ENCODE measurements at places on chromosomes 4 and X. TPM values are rescaled to one million over a fixed set of nuclear protein-coding genes. Genes with fewer than 3 reads are reported as not detected.

The DUSP21 gene
- not detected for total RNA-seq

The YY2 gene
- total RNA-seq = 0.42 TPM

The LEF1 gene
- 1.3 TPM for total RNA-seq

The LDB2 gene
- total RNA-seq = 29.7 TPM

The IBSP gene
- total RNA-seq = not detected

The SPACA5 gene
- not detected for total RNA-seq

The GPR119 gene
- total RNA-seq = not detected

The PCDH19 gene
- total RNA-seq = 0.44 TPM

The C4orf50 gene
- total RNA-seq = not detected

GRCh38 chr4:52979821-52980590, 117.9 kb downstream of the RASL11B start:
- H3K36me3 ChIP-seq = no peaks in the 10 kb centered on the region
- no peak overlapping the region for H3K4me3 ChIP-seq
- no peak for DNase-seq
- peaks cover 22% of the 10 kb centered on the region for H3K4me1 ChIP-seq
- no peaks in the 10 kb centered on the region for H3K27me3 ChIP-seq

GRCh38 chr4:141580523-141580922, 55.9 kb upstream of the IL15 start:
- H3K4me1 ChIP-seq = no peaks in the 10 kb centered on the region
- no peak overlapping the region for H3K27ac ChIP-seq
- no peak overlapping the region for H3K4me3 ChIP-seq
- no peak for DNase-seq
- no peaks in the 10 kb centered on the region for H3K27me3 ChIP-seq
- H3K36me3 ChIP-seq = no peaks in the 10 kb centered on the region

GRCh38 chr4:62482355-62482754, 1282.2 kb downstream of the ADGRL3 start:
- no peak overlapping the region for H3K4me3 ChIP-seq
- DNase-seq = no peak
- H3K27ac ChIP-seq = no peak overlapping the region

- H3K27me3 ChIP-seq = peaks cover 18% of the 10 kb centered on the region
- H3K4me3 ChIP-seq = no peak overlapping the region
- no peaks in the 10 kb centered on the region for H3K36me3 ChIP-seq
- no peaks in the 10 kb centered on the region for H3K4me1 ChIP-seq
Observed at GRCh38 chrX:16076834-16077233, 46.5 kb upstream of the GRPR start.

DNA sequence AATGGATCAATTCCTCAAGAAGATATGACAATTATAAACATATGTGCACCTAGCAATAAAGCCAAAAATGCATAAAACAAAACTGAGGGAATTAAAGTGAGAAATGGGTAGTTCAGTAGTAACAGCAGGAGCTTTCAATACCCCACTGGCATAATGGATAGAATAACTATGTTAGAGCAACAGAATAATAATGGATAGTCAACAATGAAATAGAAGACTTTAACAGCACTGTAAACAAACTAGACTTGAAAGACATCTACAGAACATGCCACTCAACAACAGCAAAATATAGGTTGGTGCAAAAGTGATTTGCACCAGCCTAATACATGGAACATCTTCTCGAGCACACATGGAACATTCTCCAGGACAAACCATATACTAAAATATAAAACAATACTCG, 20.0 kb upstream of the MBNL3 start:
- no peak overlapping the region for H3K4me3 ChIP-seq
- H3K4me1 ChIP-seq = no peaks in the 10 kb centered on the region
- no peak overlapping the region for H3K27ac ChIP-seq
- no peaks in the 10 kb centered on the region for H3K27me3 ChIP-seq

DNA sequence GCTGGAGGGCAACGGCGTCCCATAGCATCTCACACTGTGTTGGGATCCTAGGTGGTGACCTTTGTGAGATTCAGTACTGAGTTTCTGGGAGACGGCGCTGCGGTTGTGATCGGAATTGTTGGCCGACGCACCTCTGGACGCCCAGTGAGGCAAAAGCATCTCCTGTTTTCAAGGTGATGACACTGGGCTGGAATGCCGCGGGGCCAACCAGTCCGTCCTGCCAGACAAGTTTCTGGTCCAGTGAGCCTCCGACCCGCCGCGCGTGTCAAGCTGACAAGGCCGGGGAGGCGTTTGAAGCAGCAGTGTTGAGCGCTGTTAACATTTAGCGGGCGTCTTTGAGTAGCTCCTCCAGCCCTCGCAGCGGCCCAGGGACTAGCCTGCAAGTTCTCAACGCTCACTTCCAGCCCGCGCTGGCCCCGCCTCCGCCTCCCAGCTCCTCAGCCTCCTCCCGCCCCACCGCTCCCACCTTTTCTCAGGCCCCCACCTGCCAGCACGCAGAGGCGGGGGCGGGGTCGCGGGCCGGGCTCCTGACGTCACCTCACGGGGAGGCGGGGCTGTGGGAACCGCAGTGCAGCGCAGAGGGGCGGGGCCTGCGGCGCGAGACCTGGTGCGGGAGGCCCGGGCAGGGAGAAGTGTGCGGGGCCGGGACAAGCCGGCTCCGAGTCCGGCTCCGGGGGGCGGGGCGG, 482 bp upstream of the CDS1 start:
- DNase-seq = peak; percentile 89
- H3K4me1 ChIP-seq = no peaks in the 10 kb centered on the region
- H3K27ac ChIP-seq = peak overlapping the region; percentile 53
- H3K27me3 ChIP-seq = no peaks in the 10 kb centered on the region

- H3K36me3 ChIP-seq = no peaks in the 10 kb centered on the region
- no peaks in the 10 kb centered on the region for H3K4me1 ChIP-seq
- no peak overlapping the region for H3K27ac ChIP-seq
- DNase-seq = no peak
Observed at GRCh38 chr4:5753366-5753765, 42.4 kb downstream of the EVC start.

DNA sequence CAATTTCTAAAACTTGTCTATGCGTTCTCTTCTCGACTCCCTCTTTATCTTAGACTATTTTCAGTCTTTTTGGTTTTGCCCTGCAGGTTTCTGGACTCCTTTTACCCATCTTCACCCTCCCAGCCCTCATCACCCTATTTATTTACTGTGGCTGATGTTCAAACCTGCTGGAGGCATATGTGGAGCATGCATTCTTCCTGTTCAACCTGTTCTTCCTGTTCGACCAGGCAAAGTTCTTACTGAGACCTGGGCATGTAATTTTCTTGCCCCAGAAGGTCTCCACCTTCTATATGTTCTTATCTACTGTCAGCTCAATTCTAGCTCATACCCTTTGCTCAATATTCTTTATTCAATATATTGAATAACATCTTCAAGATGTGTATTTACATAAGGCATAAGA, 69.4 kb upstream of the AGA start:
- H3K4me1 ChIP-seq = no peaks in the 10 kb centered on the region
- no peak for DNase-seq
- no peak overlapping the region for H3K27ac ChIP-seq
- H3K36me3 ChIP-seq = no peaks in the 10 kb centered on the region

DNA sequence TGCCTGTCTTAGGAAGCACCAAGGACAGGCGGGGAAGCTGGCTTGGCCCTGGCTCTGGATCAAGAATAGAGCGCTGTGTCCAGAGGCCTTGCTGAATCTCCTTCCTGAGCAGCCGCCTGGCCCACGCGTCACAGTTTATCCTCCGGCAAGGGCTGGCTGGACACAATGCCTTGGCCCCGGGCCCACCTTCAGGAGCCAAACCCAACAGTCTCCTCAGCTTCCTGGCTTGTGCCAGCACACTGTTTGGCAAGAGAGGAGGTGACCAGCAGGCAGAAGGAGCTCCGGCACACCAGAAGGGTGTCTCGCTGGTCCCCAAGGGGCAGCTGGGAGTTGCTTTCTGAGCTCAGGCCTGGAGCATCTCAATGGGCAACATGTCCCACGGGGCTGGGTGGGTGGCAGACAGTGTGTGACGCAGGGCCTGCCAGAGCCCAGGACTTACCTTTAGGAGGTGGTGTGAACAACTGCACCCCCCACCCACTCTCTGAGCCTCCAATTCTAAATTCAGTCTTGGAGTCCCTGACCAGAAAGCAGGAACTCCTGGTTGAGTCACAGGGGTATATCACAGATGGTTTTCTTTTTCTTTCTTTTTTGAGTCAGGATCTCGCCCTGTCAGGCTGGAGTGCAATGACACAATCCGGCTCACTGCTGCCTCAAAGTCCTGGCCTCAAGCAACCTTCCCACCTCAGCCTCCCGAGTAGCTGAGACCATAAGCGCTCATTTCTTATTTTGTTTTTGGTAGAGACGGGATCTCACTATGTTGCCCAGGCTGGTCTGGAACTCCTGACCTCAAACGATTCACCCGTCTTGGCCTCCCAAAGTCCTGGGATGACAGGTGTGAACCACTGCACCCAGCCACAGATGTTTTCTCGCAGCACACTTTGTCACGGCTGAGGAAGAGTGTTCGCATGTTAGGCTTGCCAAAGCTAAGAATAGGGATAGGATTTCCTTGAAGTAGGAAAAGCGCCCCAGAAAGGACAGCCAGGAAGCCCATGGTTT, 361.2 kb downstream of the BCOR start:
- H3K27me3 ChIP-seq = no peaks in the 10 kb centered on the region
- H3K4me3 ChIP-seq = no peak overlapping the region
- no peak overlapping the region for H3K27ac ChIP-seq
- H3K4me1 ChIP-seq = peaks cover 21% of the 10 kb centered on the region
- H3K36me3 ChIP-seq = no peaks in the 10 kb centered on the region
- peak; percentile 85 for DNase-seq

GRCh38 chrX:15815779-15816437, 25.6 kb downstream of the ZRSR2 start:
- no peaks in the 10 kb centered on the region for H3K27me3 ChIP-seq
- H3K27ac ChIP-seq = no peak overlapping the region
- H3K4me1 ChIP-seq = no peaks in the 10 kb centered on the region
- DNase-seq = no peak
- H3K4me3 ChIP-seq = no peak overlapping the region

GRCh38 chr4:39526765-39527295, 409 bp downstream of the UGDH start:
- H3K36me3 ChIP-seq = no peaks in the 10 kb centered on the region
- peak overlapping the region; percentile 96 for H3K27ac ChIP-seq
- DNase-seq = no peak
- no peaks in the 10 kb centered on the region for H3K27me3 ChIP-seq

- no peak for DNase-seq
- no peaks in the 10 kb centered on the region for H3K4me1 ChIP-seq
- no peaks in the 10 kb centered on the region for H3K27me3 ChIP-seq
- H3K4me3 ChIP-seq = no peak overlapping the region
- peak overlapping the region; percentile 15 for H3K27ac ChIP-seq
Observed at GRCh38 chrX:46953137-46953527, 40.9 kb downstream of the JADE3 start.

DNA sequence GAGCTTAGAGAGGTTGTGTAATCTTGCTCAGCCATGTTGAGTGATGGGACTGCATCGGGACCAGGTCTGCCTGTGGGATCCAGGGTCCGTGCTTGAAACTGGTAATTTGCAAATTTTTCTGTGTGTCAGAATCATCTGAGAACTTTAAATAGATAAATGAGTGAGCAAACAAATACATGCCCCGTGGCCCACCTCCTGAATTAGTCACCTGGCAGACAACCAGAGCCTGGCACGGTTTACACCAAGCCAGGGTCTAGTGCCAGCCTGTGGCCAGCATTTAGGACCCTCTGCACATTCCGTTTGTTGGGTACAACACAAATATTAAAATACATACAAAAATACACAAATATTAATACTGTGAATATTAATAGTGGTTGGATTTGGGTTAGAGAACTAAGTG, 90.6 kb upstream of the STOX2 start:
- no peaks in the 10 kb centered on the region for H3K36me3 ChIP-seq
- no peaks in the 10 kb centered on the region for H3K4me1 ChIP-seq
- H3K4me3 ChIP-seq = no peak overlapping the region
- H3K27ac ChIP-seq = no peak overlapping the region
- no peaks in the 10 kb centered on the region for H3K27me3 ChIP-seq

DNA sequence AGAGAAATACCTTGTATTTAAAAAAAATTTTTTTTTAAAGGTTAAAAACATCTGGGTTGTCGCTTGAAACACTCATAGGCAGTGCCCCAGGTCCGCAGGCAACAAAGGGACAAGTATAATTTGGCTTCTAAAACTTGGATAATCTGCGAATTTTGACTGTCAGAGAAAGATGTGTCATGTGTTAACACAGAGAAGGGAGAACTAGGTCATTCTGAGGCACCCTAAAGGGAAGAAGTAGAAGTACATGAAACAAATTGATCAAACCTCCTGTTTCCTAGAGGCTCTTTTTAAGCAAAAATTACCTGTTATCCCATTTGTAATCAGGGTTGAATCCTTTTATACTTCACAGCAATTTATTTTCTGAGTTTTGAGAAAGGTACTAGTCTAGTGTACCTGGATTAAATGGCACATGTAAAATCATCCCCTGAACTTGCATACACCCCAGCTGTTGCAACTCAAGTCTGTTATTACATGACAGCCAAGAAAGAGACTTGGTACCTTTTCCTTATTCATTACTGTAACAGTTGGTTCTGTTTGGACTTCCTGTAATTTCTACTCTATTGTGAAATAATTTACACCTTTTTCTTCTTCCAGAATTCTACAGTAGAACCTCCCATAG, 1.7 kb downstream of the SRD5A3 start:
- H3K4me3 ChIP-seq = no peak overlapping the region
- H3K27me3 ChIP-seq = no peaks in the 10 kb centered on the region
- DNase-seq = no peak
- H3K27ac ChIP-seq = peak overlapping the region; percentile 100
- H3K4me1 ChIP-seq = peaks cover 13% of the 10 kb centered on the region

DNA sequence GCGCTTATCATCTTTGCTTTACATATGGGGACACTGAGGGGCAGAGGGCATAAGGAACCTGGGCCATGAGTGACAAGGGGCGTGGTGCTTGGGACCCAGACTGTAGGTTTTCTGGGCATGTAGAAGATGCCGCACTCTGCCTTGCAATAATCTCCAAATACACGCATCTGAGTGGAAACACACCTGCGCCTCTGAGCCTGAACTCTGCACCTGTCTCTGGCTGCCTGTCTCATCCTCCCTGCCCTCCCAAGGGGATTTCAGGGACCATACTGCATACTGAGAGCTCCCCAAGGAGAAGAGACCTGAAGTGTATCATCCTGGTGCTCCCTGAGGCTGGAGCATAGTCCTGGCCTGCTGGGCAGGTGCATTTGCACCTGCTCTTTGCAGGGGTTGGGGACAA, 34.7 kb upstream of the ASMTL start:
- no peak for DNase-seq
- peaks cover 4% of the 10 kb centered on the region for H3K4me1 ChIP-seq
- H3K27me3 ChIP-seq = no peaks in the 10 kb centered on the region
- no peaks in the 10 kb centered on the region for H3K36me3 ChIP-seq
- H3K27ac ChIP-seq = peak overlapping the region; percentile 72
- H3K4me3 ChIP-seq = no peak overlapping the region

GRCh38 chr4:140893939-140894338, 137.8 kb upstream of the TBC1D9 start:
- no peak for DNase-seq
- H3K27ac ChIP-seq = no peak overlapping the region
- no peaks in the 10 kb centered on the region for H3K4me1 ChIP-seq

GRCh38 chr4:79823148-79823763, 249.8 kb downstream of the ANTXR2 start:
- no peak overlapping the region for H3K27ac ChIP-seq
- no peaks in the 10 kb centered on the region for H3K27me3 ChIP-seq
- no peak overlapping the region for H3K4me3 ChIP-seq
- no peaks in the 10 kb centered on the region for H3K36me3 ChIP-seq

- H3K36me3 ChIP-seq = no peaks in the 10 kb centered on the region
- H3K4me1 ChIP-seq = no peaks in the 10 kb centered on the region
- no peak overlapping the region for H3K27ac ChIP-seq
- no peaks in the 10 kb centered on the region for H3K27me3 ChIP-seq
Observed at GRCh38 chr4:151797131-151797530, 36.3 kb upstream of the GATB start.

Data from heart left ventricle (tissue), 16 donors.